ENCODE measurements at places on chromosomes 16 and 17.

GRCh38 chr17:10121971-10122707 lies 76.3 kb downstream of the GAS7 start:
- no peak for DNase-seq

GRCh38 chr17:65902155-65902554 lies 289.8 kb downstream of the CEP112 start:
- DNase-seq, result no peak

- DNase-seq, result no peak
Observed at GRCh38 chr16:1097156-1097555, 1.1 kb upstream of the C1QTNF8 start.

- DNase-seq, result no peak
Observed at GRCh38 chr17:51050291-51051033, 70.2 kb downstream of the SPAG9 start.

- no peak for DNase-seq
Observed at GRCh38 chr17:51120357-51120738, 320 bp downstream of the SPAG9 start.
